NCI-H526 treated with DMSO at 0.1 percent for 48 hours (cell line): ENCODE measurements at places on chromosomes 5 and 9.
A peak's percentile ranks its signal among the peaks of the same experiment; 100 is the strongest.

- DNase-seq = no peak
Measured at GRCh38 chr9:22010866-22011625, 1.9 kb upstream of the CDKN2B start.

DNA sequence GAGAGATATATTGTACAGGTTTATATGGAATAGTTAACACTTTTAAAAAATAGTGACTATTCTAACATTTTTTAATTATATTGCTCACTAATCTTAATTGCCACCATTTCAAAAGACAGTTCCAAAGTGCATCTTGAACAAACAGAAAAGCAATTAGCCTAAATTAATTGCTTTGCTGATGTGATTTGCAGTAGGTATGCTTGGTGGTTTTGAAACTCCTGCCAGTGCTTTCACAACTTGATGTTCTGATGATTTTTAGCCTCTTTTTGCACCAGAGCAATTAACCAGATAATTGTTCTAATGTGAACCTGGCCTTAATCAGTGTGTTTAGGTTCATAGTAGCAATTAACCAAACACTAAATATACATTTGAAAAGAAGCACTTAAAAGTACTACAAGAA is 207.6 kb downstream of the FBXL17 start:
- no peak for DNase-seq

- no peak for DNase-seq
Measured at GRCh38 chr9:10071579-10071978, 541.2 kb downstream of the PTPRD start.

GRCh38 chr5:157359356-157360055 is 93.6 kb downstream of the CYFIP2 start:
- no peak for DNase-seq

DNA sequence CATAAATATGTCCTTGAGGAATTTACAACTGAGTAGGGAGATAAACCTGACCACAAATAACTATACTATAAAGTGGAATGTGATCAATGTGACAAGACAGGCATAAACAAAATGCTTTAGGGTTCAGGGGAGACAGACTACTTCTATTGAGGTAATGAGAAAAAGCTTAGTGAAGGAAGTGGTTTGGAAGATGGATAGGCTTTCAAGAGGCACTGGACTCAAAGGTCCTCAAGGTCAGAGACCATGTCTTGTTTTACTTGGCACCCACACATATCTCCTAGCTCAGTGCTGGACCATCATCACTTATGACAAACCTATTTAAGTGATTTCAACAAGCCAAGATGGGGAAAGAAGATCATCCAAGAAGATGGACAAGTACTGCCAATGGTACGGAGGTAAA is 257.8 kb downstream of the BNC2 start:
- DNase-seq = no peak

DNA sequence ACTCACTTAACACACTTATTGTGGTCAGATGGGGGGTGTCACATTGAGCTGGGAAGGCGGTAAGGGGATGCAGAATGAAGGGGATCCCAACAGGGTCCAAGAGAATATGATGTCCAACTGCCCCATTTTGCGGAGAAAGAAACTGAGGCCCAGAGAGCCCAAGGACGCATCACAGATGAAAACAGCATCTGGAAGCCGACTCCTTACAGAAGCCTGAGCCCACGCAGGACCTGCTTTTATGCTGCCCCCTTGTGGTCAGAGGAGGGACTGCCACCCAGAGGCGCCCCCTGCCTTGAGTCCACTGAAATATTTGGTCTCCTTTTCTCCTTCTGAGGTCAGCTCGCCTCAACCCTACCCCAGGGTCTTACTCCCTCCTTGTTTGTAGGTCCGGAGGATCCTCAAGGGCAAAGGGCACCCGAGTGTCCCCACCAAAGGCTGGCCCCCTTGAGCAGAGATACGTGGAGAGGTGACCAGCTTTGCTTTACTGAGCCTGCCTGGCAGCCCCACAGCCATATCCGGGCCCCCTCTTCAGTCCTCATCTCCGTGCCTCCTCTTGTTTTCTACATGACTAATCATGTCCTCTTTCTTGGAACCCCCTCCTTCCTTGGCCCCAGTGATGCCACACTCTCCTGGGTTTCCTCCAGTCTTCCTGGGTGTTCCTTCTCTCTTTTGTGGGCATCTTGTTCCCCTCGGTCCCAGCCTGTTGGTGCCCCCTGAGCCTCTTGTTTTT is 30.0 kb upstream of the TTLL11 start:
- no peak for DNase-seq

DNA sequence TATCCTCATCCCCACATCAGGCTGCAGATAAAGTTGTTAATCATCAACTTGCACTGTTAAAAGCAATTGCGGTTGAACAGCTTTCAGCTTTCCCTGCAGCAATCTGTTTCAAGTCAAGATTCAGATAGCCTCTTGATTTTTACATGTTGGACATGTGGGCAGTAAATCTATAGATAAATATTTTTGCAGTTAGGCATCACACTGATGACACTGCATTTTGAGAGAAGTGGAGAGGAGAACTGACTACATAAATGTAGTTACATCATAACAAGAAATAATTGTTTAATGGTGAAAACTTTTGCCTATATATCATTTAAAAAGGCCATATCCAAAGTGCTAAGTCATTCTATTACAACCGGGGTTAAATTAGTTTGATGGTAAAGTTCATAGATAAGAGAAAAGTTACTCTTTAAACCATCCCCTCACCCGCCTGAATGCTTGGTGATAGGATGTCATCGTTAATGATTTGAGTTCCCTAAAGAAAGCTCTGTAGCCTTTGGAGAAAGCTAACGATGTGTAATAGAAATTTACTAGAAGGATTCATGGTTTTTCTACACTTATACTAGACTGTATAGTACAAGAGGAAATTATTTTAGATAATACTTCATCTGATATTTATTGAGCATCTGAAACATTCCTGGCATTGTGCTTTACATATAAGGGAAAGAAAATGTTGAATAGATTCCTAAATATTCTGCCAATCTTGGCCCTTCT is 30.8 kb upstream of the ALDH1A1 start:
- peak; percentile 76 for DNase-seq

GRCh38 chr9:1048811-1049210 is 1.3 kb upstream of the DMRT2 start:
- no peak for DNase-seq

GRCh38 chr9:5389109-5389732 is 48.5 kb downstream of the PLGRKT start:
- DNase-seq = no peak

DNA sequence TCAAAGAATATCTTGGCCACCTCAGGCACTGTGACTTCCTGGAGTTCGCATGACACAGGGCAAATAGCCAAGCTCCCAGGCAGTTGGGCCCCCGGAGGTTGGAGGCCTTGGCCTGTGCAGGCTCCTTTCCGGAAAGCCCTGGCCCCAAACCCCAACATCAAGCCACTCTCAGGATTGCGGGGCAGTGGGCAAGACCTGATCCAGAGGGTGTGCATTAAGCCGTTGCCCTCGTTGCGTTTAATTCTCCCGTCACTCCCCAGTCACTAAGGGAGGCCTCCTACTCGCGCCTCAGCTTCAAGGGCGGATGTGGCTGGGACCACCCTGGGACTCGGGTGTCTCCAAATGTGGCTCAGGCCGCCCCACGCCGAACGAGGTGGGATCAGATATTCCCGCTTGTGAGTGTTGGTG is 60.1 kb downstream of the TMEM174 start:
- no peak for DNase-seq
